CD4-positive, CD25-positive, alpha-beta regulatory T cell (primary cell): ENCODE measurements at places on chromosomes 1 and 21.

- DNase-seq = no peak
These were observed 223.4 kb upstream of the DUSP10 start for GRCh38 chr1:221965252-221965651.

DNA sequence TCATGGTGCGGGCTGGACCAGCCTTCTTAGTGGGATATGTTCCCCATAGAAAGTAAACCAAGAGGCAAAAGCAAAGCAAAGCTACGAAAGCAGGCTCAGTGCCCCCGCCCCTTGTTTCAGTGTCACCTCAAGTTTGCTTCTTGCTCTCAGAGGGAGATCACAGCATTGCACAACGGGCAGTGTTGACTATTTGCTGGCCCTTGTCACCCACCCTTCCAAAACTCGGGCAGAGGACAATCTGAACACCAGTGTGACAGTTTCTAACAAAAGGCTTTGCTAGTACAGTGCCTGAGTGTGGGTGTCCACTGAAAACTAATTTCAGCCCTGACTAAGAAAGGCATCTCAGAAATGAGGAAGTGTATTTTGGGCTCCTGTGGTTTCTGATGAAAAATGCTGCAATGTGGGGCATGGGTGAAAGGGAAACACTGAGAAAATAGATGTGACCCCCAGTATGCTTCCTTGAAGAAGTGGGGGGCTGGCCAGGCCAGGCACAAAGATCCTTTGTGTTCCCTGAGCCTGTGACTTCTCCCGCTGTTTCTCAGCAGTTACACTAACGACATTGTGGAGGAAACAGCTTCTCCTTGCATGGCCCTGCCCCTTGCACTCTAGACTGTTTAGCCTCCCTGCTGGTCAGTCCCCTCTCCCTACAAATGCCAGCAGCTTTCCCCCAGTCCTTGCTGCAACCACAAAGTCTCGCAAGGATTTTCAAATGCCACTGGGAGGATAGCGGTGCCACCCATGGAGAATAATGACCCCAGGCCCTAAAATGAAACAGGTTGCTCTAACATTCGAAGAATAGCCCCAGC is 33.3 kb upstream of the KCNE1 start:
- no peak for DNase-seq

GRCh38 chr1:43836267-43836951 is 97.2 kb upstream of the ARTN start:
- DNase-seq = peak; percentile 33

DNA sequence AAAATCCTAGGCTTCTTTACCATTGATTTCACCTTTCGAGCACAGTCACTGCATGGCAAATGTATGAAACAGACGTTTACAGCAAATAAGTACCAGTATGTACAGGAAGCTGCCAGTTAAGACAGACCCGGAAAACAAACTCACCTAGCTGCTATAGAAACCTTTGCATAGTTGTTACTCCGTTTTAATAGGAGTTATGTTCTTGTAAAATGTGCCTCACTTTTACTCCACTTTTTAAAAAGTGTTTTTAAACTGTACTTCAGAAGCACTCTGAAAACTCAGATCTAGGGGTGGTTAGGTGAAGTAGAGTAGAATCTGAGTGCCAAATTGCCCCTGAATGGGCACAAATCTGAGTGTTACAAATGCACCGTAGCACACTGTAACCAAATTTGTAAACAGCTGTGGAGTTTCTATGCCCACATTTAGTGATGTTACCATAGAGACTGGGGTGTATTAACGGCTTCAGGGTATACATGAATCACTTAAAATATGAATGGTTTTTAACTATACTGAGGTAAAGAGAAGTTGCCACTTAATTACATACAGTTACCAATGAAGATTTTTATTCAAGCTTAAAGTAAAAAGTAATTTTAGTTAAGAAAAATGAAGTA is 30.7 kb downstream of the CNIH4 start:
- DNase-seq = no peak

GRCh38 chr1:183103147-183103546 is 79.9 kb downstream of the LAMC1 start:
- DNase-seq = no peak

DNA sequence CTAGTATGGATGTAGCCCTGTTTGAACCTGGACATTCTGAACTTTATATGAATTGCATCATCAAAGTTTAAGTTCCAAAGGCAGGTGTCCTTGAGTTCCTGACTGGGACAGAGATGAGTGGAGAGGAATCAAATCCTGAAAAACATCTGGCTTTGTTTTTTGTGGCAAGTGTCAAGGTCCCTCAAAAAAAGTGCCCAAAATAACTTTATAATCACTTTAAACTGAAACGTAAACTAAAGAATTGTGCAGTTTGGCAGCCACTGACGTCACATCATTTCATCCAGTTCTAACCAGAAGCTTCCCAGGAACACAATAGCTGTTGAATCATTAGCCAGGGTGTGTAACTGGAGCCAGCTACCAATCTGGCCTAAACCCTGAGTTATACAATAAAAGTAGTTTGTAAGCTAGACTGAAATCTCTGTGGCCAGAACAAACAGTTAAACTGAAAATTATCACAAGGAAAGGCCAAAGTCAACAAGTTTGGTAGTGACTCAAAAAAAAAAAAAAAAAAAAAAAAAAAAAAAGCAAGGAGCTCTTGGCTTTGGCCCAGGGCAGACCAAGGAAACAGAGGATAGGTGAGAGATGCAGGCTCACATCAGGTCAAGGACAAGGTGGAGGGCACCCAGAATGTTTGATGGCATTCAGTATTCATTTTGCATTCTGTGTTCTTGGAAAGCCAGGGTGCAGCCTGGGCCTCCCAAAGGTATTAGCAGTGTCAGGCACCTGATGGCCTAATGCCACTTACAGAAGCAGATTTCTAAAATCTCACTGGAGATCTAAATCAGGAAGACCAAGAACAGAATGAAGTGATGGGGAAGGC is 74.3 kb downstream of the TNFSF18 start:
- no peak for DNase-seq

- no peak for DNase-seq
These were observed 83.4 kb downstream of the TRIM33 start for GRCh38 chr1:114427612-114428011.

- DNase-seq = no peak
These were observed 4.9 kb downstream of the ASPM start for GRCh38 chr1:197141575-197141974.

- no peak for DNase-seq
These were observed 3.3 kb downstream of the RIMS3 start for GRCh38 chr1:40662151-40662550.

- DNase-seq = no peak
These were observed 180.2 kb downstream of the ATG4C start for GRCh38 chr1:62964141-62964540.

- no peak for DNase-seq
These were observed 76.6 kb downstream of the PLPP3 start for GRCh38 chr1:56502700-56503245.

- DNase-seq = no peak
These were observed 109.2 kb upstream of the RAB4A start for GRCh38 chr1:229161740-229162139.

DNA sequence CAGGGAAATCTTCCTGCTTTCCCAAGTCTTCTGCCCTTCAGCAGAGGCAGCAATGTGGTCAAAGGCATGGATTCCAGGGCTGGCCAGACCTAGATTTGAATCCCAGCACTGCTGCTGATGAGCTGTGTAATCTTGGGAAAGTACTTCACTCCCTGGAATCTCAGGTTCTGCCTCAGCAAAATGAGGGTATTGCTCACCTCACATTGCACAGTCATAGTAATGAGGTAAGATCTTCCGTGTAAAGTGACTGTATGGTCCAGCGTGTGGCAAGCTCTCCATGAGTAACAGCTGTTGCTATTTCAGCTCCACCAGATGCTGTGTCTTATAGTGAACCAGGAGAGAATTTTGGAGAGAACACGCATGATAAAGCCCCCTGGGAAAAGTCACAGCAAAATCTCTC is 56.1 kb upstream of the F3 start:
- no peak for DNase-seq
